Epithelial cell of proximal tubule (primary cell): ENCODE measurements at places on chromosomes 2 and 18. TPM values are rescaled to one million over a fixed set of nuclear protein-coding genes. Genes with fewer than 3 reads are reported as not detected.

GRCh38 chr2:99571533-99571932 lies 81.7 kb upstream of the REV1 start:
- DNase-seq: no peak

DNA sequence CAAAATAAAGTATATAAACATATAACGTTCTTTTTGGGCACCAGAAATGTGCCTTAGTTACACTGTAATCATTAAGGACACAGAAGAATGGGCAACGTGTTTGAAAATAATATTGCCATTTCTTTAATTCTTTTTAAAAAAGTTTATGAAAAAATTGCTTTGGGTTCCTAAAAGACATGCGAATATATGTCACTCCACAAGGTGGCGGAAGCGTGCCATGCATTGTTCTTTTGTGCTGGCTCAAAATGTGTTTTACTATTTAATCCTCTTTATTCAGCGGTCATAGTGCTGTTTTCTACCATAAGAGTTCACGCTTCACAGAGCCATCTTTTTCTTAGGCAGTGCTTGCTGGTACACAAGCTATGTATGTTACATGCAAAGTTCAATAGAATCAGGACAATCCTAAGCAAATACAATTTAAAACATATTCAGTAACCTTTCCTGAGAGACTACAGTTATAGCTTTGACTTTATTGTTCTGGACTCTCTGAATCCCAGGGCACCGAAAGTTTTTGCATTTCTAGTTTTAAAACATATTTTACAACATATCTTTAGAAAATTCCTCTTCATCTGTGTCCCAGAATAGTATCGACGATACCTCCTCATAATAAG lies 147.8 kb upstream of the ERBB4 start:
- DNase-seq: no peak

DNA sequence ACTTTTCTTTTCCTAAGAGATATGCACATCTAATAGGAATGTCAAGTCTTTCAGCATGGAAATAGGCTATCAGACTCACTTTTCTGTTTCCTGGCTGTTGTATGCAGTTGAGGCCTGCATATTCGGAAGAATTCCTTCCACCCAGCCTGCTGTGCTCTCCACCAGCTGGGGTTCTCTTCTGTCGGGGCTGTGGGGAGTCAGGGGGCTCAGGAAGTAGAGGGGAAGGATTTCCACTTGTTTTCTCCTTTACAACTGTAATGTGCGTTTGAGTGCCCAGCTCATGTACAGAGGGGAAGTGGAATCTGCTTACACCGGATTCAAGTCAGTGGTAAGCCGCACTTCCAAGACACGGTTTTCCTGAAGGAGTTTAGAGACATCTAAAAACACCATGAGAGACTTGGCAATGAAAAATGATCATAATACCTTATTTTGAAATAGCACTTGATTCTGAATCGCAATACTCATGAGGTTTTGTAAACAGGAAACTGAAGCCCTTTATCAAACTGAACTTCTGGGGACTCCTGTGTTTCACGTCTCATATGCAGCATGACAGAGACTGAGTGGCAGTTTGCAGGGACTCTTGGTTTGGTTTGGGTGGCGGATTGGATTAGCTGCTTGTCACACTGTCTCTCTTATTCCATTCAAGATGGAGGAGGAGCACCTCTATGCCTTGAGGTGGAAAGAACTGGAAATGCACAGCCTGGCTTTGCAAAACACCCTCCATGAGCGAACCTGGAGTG lies 90.4 kb downstream of the MTCL1 start:
- DNase-seq: no peak

GRCh38 chr2:151292546-151292945 lies 3.1 kb upstream of the NMI start:
- no peak for DNase-seq

GRCh38 chr2:120670371-120670770 lies 65.3 kb upstream of the GLI2 start:
- no peak for DNase-seq

DNA sequence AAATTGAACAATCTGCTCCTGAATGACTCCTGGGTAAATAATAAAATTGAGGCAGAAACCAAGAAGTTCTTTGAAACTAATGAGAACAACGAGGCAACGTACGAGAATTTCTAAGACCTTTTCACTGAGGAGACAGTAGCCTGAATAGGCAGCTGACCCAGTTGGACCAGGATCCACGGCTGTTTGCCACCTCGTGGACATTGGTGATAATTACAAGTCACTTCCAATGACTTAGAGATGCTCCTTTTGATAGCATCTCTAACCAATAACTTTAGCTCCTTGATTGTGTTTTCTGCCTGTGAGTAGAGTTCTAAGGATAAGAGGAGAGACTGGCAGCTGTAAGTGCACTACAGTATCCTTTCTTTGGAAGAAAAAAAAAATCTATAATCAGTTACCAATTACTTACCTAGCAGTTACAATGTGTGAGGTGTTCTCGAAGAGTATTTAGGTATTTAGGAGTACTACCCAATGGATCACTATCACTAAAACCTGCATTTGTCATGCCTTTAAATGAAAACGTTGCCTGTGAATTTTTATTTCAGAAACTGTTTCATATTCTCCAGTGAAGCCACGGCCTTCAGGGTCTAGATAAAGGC lies 31.3 kb upstream of the CNTNAP5 start:
- peak; percentile 19 for DNase-seq

GRCh38 chr2:12708508-12709206 lies 8.1 kb upstream of the TRIB2 start:
- no peak for DNase-seq

- no peak for DNase-seq
Measured at GRCh38 chr18:54964741-54965140, 5.5 kb upstream of the CCDC68 start.

GRCh38 chr2:118473846-118474540 lies 373.5 kb downstream of the EN1 start:
- no peak for DNase-seq

GRCh38 chr2:226213717-226214116 lies 585.9 kb downstream of the IRS1 start:
- peak; percentile 51 for DNase-seq

DNA sequence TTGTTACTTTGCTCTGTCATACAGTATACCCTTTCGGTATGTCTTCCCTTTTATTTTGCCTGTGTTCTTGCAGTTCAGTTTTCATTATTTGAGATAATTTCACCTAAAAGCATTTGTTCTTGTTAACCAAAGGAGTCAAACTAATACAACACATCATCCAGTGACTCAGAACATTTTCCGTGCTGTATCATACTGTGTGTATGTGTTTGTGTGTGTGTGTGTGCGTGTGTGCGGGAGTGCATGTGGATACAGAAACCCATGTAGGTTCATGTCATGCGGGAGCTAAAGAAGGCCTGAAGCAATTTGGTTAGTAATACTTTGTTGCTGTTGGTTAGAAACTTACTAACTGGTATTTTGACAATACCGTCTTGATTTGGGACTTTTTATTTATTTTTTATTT lies 60.0 kb downstream of the CEP192 start:
- DNase-seq: no peak

DNA sequence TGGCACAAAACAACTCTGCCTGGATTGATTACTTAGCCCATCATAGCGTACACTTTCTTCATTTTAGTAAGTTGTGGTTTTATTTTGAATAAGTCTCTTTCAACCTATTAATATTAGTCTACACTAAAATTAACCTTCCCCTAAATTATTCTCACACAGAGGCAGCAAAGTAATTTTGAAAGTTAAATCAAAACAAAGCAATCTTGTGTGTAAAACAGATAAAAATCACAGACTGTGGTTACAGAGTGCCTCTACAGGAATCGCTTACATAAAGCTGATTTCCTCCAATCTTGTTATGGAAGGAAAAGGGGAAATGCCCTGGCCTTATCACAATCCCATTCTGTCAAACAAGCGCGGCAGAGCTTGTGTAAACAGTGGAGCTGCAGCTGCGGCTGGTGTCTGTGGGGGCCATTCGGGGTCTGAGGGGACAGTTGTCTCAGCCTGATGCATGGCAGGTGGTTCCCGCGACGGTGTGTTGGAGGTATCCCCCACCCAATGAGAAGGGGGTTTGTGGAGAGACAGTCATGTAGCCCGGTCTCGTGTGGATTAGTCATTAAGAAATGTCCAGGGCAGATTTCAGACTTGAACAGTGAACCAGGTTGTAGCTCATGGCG lies 42.1 kb downstream of the BCL2L11 start:
- DNase-seq: no peak

DNA sequence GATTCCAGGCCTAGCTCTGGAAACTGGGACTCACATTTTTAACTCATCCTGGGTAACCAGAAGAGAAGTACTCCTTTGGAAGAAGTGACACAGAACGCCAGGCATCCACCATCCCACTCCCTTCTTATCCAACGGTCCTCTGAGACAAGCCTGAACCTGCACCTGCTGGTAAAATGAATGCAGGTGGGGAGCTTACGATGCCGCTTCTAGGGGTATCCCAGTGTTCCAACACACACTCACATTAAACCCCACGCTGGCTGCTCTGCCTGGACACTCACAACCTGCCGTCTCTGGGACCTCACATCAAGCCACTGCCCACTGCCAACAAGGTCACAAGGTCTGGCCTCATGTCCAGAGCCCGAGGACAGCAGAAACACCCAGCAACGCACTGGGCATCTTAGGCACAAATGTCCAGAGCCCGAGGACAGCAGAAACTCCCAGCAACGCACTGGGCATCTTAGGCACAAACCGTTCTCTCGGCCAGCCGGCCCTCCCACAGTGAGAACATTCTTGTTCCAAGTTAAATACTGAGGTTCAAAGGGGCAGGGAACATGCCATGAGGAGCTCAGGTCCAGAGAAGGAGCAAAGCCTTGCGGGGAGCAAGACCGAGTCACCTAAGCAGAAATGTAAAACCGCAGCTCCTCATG lies 9.9 kb downstream of the SLC66A2 start:
- no peak for DNase-seq

DNA sequence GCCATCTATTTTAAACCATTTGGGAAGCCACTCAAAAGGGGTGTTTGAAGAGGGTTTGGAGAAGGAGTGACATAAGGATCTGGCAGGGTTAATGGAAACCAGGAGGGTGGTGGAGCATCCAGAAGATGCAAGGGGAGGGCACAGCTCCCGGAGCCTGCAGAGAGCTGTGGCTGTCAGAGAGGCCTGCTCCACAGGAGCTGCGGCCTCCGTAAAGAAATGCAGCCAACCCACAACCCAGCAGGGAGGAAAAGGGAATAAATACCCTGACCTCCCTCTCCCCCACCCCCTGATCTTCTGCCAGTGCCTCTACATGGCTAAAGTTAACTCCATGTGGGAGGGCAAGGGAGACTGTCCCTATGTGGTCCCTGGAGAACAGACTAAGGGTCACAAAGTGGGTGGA lies 567.1 kb upstream of the POU3F3 start:
- no peak for DNase-seq

GRCh38 chr2:31075941-31076590 lies 62.2 kb downstream of the GALNT14 start:
- DNase-seq: no peak

- no peak for DNase-seq
Measured at GRCh38 chr2:70947556-70948184, 12.0 kb downstream of the ATP6V1B1 start.

- DNase-seq: no peak
Measured at GRCh38 chr2:8550481-8550880, 131.4 kb upstream of the ID2 start.

GRCh38 chr2:28318023-28318422 lies 74.6 kb upstream of the FOSL2 start:
- no peak for DNase-seq

- no peak for DNase-seq
Measured at GRCh38 chr2:208118918-208119317, 5.4 kb downstream of the CRYGD start.

GRCh38 chr2:174612970-174613369 lies 15.4 kb upstream of the WIPF1 start:
- DNase-seq: no peak

- DNase-seq: no peak
Measured at GRCh38 chr2:149587950-149588487, 444 bp upstream of the MMADHC start.

DNA sequence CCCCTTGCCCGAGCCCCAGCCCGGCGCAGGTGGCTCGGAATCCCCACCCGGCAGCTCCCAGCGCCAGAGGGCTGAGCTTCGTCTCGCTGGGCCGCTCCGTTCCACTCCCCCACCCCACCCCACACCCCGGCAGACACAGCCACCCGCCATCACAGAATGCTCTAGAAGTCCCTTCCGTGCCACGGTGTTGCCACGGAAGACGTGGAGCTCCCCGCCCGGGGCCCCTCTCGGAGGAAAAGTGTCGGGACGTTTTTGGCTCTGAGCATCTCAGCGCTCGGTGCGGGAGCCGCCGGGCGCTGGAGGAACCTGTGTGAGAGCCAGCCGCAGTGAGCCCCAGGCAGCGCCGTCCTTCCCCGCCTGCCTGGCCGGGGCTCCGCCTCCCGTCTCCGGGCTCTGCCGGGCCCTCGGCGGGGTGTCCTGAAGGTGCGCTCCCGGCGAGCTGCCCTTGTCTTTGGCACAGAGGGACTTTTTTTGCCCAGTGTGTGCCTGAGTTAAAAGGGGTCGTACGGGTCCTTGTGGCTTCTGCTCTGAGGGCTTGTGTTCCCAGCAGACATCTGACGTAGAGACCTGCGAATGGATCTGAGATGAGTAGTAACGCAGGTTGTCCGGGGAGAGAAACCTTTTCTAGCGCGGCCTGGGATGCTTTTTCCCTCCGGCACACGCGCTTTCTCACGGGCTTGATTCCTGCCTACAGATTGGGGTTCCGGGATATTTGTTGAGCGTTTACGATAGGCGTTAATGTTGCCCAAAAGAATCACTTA lies 1.8 kb downstream of the ZCCHC2 start:
- DNase-seq: no peak

DNA sequence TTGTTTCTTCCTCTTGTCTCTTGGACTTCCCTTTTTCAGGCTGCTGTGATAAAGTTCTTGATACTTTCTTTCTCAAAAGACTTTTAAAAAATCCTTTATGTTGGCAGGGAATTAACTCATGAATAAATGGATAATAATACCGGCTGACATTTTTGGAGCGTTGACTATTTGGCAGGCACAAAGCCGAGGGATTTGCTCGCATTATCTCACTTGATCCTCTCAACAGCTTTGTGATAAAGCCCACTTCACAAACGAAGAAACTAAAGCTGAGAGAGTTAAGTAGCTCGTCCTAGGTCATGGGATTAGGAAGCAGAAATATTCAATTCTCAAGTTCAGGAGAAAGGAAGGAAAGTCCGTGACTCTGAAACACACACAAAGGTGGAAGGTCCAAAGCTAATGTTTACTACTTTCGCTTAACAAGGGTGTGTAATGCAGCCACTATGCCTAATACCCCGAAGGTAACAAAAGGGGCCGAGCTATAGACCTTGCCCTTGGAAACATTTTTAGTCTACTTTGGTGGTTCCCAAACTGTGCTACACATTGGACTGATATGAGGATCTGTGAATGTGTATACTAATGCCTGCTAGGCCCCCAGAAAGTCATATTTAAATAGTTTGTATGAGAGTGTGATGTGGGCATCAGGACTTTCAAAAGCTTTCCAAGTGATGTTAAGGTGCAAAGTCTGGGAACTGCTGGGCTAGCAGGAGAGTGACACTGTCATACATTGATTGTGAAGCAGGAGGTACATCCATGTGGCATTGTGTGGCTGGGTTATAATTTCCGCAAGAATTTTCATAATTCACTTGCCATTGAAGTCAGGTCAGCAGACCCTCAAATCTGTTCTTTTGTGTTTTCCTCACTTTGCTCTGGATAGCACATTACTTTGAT lies 508.4 kb downstream of the PLCL1 start:
- DNase-seq: no peak

Gene FAM110C
- total RNA-seq: 6.1 and 13.5 TPM in 2 replicates

Gene CFAP65
- total RNA-seq: 1.1 TPM in 1 of 2 replicates, not detected in the other

Gene GULP1
- 44.1 and 66.1 TPM in 2 replicates for total RNA-seq

Gene POTEJ
- not detected in 2 replicates for total RNA-seq

Gene DSG1
- total RNA-seq: not detected in 2 replicates

Gene ARMC9
- total RNA-seq: 12.6 and 21.3 TPM in 2 replicates

Gene GALNT13
- 0.52 and 1.3 TPM in 2 replicates for total RNA-seq

Gene C1QL2
- total RNA-seq: not detected in 2 replicates

Gene ABCB11
- total RNA-seq: not detected in 2 replicates

Gene FASTKD1
- total RNA-seq: 15.3 and 18.7 TPM in 2 replicates

Gene CRYBA2
- not detected in 2 replicates for total RNA-seq

Gene CFAP221
- 0.80 TPM in 1 of 2 replicates, not detected in the other for total RNA-seq

Gene POTEC
- not detected in 2 replicates for total RNA-seq
